ENCODE measurements at places on chromosomes 5 and 9. TPM values are rescaled to one million over a fixed set of nuclear protein-coding genes. Genes with fewer than 3 reads are reported as not detected.

- DNase-seq: no peak
Observed at GRCh38 chr5:135204151-135204600, 170.1 kb upstream of the PITX1 start.

DNA sequence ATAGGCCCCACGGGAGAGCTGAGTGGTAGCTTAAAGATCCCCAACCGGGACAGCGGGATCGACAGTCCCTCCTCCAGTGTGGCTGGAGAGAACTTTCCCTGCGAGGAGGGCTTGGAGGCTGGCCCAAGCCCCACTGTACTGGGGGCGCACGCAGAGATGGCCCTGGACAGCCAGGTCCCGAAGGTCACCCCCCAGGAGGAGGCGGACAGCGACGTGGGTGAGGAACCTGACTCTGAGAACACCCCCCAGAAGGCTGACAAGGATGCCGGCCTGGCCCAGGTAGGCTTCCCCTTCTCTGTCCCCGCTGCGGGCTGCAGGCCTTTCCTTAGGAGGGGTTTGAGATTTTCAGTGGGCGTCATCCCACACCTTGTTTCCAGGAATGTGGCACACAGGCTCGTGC is 29.1 kb downstream of the FGD3 start:
- DNase-seq: no peak

DNA sequence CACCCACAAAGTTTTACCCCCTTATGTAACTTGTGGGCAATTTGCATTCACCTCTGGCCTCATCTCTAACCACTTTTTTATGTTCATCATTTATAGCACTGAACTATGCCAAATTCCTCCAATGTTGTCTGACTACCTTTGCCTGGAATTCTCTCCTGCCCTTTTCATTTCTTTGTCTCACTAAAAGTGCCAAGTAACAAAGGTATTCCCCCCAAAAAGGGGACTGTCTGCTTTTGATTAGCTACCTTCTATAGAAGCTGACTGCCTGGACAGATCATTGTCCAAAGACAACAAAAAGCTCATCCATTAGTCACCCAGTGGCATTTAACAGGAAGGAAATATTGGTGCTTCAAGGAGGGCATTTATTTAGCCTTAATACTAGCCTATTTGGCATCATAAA is 189.9 kb upstream of the VCAN start:
- no peak for DNase-seq

DNA sequence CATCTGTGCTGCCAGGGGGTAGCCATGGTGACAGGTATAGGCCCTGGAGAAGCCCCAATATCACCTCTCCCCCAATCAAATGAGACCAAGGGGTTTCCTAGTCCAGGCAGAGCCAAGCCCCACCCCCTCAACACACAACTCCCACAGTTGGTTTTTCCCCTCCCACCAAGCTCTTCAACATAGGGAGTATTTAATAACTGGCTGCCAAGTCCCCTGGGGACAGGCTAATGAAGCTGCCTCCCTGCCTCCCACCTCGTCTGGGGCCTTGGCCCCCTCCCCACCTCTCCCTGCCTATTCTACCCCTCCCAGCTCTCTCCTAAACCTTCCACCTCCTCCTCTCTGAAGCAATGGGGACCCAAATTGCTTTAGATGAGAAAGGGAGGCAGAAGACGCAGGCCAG is 23.4 kb downstream of the CPLX2 start:
- DNase-seq: no peak

DNA sequence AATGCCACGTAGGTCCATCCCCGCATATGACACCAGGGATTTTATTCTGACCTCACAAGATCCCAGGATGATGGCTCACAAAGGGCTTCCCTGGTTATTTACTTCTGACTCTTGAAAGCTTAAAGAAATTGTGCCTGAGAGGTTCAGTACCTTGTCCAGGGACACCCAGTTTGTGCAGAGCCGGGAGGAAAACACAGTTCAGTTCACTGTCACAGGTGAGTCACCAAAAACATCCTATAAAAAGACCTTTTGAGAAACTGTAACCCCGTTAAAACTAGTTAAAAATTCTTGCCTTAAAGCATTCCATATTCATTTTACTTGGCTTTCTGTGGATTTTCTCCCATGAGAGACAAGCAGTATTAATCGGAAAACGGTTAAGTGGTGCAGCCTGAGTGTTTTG is 56.6 kb downstream of the ZNF510 start:
- no peak for DNase-seq

DNA sequence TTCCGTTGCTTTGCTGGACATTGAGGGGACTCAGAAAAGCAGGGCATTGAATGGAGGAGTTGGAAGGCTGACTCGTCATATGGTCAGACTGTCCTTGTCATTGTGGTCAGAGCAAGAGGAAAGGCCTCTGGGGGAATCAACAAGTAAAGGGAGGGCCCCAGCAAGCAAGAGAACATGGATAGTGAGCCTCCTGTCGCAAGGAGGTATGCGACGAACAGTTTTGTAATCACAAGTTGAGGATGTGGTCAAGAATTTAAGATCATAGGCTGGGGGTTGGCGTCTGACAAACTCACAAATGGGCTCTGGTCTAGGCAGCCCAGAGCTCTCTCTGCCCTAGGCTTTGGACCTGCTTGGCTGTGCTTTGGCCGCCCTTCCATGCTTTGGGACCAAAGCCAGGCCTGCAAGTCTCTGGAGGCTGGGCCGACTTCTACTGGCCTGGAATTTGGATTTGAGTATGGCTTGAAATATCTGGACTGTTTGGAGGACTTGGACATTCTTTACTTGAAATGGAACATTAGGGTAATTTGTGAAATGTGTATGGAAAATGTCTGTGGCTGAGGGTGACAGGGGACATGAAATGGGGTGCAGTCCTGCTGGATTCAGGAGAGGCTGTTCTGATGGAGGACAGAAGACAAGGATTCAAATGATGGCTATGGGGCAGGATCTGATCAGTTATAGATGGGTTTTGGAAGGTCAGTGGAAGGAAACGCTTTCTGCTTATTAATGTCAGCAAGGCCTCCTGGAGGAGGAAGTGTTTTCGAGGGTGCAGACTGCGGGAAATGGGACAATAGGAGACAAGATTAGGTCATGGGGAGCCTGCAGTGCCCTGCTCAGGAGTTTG is 19.2 kb upstream of the NDST1 start:
- no peak for DNase-seq

GRCh38 chr5:152549709-152550108 is 144.6 kb upstream of the NMUR2 start:
- no peak for DNase-seq

- DNase-seq: no peak
Observed at GRCh38 chr5:164746723-164747122, 1241.3 kb downstream of the MAT2B start.

GRCh38 chr5:36502608-36503007 is 103.8 kb upstream of the SLC1A3 start:
- DNase-seq: no peak

DNA sequence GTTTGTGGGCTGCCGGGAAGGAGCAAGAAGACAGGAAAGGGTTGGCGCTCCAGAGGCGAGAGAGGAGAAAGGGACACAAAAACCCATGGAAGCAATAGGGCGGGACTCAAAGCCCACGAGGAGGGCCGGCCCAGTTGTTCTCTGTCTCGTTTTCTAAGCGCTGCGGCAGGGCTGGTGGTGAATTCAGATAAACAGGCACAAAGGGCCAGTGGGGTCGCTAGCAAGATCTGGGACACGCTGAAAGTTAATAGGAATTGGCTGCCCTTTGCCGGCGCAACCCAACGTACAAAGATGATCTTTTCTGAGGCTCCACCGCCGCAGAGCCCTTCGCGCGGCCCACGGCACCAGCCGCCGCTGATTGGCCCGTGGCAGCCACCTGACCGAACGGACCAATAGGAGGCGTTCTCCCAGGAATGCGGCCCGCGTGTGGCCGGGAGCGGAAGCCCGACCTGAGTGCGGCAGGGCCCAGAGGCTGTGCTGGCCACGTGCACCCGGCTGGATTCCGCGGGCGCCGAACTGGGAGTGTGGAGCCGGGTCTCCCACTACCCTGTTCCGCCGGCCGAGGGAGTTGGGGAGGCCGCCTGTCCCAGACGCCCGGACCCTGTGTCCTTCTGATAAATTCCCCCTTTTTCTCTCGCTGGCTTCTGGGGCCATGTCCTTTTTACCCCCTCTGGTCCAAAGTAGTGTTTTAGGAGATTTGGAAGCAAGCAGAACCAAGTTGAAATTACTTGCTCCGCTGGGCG is 16.8 kb upstream of the NSD1 start:
- peak; percentile 76 for DNase-seq

- peak; percentile 89 for DNase-seq
Observed at GRCh38 chr9:36765468-36766341, 193.0 kb downstream of the MELK start.

GRCh38 chr9:76894198-76894597 is 11.7 kb downstream of the PRUNE2 start:
- DNase-seq: no peak

DNA sequence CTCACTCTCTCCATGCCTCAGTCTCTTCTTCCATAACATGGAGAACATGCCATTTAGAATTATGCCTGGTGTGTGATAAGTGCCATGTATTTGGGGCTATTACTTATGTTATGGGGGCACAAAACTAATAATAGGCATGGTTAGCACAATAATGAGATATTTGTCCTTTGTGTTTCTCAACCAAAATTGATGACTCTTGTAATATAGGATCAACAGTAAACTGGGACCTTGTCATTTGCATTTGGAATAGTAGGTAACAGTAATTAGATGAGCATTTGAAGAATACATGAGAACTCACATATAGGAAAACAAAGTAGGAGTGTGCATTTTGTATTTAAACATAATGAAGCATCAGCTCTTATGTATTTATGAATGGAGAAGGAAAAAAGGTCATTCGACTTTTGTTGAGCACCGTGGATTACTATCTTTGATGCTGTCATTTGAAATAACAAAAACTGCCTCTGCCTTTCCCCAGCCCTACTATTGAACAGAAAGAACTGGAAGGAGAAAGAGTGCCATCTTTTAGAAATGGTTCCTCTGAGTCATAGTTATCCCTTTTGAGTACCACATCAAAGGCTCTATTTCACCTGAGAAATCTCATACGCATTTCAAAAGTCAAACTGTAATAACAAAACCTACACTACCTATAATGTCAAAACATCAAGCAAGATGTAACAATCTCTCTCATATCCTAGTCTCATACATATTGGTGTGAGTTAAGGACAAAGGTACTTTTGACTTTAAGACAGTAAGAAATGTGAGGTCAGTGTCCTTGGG is 655.2 kb downstream of the PDE4D start:
- no peak for DNase-seq

- no peak for DNase-seq
Observed at GRCh38 chr5:14895301-14895700, 23.7 kb upstream of the ANKH start.

DNA sequence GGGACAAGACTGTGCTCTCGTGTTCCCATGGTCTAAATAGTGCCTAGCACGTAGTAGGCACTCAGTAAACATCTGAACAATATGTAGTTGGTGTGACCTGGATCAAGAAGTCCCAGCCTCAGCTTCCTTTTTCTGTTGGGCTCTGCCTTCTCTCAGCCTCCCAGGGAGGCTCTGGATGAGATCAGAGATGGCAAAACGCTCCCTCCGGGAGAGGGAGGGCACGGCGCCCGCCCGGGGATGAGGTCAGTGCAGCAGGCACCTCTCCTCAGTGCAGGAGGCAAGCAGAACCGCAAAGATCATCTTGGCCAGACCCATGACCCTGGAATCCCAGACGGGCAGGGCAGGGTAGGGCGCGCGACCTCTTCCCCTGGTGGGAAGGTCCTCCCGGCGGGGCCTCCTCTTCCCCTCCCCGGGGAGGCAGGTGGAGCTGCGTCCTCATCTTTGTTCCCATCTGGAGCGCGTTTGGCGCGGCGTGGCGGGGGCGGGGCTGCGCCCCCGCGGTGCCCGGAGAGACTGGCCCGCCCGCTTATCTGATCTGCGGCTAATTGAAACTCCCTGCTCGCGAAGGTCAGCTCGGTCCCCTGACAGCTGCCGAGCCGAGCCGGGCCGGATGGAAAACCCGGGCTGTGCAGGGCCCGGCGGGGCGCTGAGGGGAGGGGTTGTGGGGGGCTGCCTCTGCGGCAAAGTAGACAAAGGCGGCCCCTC is 60.9 kb downstream of the CXXC5 start:
- no peak for DNase-seq

GRCh38 chr5:39526914-39527477 is 102.2 kb upstream of the DAB2 start:
- DNase-seq: no peak

DNA sequence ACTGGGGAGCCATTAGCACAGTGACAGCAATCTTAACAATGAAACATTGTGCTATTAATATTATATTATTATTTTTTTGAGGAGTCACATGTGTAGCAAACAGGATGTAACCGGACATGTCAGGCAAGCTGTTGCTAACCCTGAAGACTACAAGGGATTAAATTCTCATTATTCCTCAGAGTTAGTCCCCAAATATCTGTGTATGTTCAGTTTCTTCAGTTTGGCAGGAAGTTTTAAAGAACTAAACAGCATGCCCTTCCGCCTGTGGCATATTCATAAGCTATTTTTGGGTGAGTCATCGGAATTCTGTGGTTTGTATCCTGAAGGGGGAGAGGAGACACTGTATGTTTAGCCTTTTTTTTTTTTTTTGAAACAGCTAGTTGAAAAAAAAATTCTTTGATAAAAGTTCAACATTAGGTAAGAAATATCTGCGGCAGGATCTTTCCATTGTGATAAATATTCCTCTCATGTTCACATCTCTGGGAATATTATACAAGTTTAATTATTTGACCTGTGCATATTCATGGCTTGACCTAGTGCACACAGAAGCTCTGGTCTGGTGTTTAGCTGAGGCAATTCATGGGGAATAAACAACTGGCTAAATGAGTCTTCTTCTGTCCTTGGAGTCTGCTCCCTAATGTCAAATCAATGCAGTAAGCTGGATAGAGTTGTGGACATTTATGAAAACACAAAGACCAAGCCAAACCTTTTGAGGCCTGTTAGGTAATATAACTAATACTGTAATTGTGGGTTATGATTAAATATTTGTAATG is 202.7 kb upstream of the CDKN2B start:
- DNase-seq: no peak

- no peak for DNase-seq
Observed at GRCh38 chr9:116589392-116590354, 97.4 kb upstream of the TRIM32 start.

DNA sequence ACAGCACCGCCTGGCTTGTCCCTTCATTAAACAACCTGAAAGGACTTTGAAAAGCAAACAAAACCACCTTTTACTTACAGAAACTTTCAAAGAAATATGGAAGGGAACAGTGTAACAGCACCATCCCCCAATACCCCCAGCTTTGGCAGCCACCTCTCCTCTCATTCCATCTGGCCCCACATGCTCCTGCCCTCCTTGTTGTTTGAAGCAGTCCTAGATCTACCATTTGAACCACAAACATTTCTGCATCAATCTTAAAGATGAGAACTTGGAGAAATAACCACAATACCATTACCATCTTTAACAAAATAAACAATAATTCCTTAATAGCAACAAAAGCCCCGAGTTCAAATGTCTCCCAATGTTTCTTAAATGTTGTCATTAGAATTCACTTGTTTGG is 17.8 kb upstream of the COL15A1 start:
- DNase-seq: no peak

The LOX gene
- 0.88 TPM for total RNA-seq

The TAF11L2 gene
- not detected for total RNA-seq

The SPATA31C1 gene
- not detected for total RNA-seq

The COL23A1 gene
- total RNA-seq: not detected

The RPS23 gene
- 3,772 TPM for total RNA-seq

The PPIP5K2 gene
- total RNA-seq: 53.3 TPM

The ARAP3 gene
- 20.5 TPM for total RNA-seq

The DMGDH gene
- 0.43 TPM for total RNA-seq
